ENCODE measurements at places on chromosomes 3 and 15.

GRCh38 chr3:129605203-129605921 lies 1.1 kb downstream of the PLXND1 start:
- DNase-seq, result peak; percentile 53

- DNase-seq, result no peak
Measured at GRCh38 chr3:122263058-122263457, 62.0 kb upstream of the CSTA start.

DNA sequence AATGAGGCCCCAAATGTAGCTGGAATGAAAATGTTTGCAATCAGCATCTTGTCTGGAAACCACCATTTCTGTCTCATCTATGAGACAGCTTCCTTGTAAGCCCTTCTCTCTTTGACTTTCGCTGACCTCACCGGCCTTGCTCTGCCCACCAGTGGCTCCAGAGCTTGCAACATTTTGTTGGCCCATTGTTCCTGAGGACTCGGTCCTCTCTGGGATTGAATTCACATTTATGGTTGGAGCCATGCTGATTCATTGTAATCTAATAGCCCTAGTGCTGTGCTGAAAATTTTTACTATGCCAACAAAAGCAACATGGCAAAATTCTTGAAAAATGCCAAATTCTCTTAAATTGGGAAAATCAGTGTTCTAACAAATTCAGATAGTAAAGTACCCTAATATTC lies 37.2 kb downstream of the ABHD5 start:
- no peak for DNase-seq

GRCh38 chr3:51373658-51374421 lies 11.3 kb upstream of the MANF start:
- no peak for DNase-seq

DNA sequence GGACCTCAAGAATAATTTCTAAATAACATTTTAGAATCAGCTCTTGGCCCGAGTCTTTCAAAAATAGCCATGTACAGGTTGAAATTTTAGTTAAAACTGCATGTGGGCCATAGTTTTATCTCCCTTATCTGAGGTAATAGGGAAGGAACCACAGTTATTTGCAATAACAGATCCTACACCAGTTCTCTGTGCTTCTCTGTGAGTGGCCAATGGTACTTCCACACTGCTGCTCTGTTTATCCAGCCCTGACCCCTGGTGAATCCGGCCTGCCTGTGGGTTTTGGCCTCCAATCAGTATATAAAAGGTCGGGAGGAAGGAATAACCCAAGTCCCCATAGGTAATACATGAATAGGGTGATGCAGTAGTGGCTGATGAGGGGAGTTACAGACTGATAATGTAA lies 48.0 kb upstream of the TNIK start:
- no peak for DNase-seq

DNA sequence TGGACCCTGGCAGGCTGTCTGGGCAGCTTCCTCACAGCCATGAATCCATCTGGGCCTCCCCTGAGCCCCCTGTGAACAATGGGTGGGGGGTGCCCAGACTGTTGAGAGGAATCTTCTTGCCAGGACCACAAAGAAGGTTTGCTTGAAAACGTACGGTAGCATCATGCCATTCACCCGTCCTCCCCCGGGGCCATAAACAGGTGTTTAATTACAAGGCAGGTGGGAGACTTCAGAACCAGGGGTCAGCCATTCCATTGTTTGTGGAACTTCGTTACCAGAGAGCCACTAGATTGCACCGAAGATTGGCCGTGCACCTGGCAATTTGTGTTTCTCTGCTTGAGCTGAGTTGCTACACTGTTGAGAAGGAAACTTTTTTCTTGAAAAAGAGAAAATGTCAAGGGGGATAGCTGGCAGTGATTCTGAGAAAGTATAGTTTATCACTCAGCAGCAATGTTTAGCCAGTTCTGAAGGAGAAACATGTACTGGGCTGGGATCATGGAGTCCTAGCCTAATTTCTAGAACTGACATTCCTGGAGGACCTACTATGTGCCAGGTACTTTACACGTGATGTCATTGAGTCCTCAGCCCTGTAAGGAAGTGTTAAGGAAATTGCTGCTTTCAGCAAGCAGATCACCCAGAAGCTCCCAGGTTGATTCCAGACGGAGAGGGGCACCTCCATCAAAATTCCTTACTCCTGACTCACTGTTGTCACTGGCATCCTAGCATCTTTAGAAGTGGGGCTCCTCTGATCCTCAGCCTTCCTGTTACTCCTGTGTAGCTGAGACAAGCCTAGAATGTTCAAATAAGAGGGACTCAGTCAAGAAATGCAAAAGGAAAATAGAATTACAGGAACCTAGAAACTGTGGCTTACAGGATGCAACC lies 103.8 kb upstream of the UBE2E1 start:
- no peak for DNase-seq

GRCh38 chr3:70308760-70309159 lies 3.7 kb downstream of the MDFIC2 start:
- peak; percentile 1 for DNase-seq

DNA sequence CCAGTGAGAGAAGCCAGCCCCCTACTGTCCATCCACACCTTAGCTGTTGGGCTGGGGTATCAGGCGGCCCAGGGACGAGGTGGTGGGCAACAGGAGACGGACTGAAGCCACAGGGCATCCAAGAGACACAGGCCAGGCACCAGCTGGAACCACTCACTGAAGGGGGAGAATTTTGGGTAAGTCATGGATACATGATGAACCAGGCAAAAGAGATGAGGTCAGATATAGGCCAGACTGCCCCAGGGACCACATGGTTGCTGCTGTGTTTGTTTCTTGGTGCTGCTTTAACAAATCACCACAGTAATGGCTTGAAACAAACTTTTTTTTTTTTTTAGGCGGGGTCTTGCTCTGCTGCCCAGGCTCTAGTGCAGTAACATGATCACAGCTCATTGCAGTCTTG lies 66.4 kb downstream of the SEMA5B start:
- DNase-seq, result no peak

DNA sequence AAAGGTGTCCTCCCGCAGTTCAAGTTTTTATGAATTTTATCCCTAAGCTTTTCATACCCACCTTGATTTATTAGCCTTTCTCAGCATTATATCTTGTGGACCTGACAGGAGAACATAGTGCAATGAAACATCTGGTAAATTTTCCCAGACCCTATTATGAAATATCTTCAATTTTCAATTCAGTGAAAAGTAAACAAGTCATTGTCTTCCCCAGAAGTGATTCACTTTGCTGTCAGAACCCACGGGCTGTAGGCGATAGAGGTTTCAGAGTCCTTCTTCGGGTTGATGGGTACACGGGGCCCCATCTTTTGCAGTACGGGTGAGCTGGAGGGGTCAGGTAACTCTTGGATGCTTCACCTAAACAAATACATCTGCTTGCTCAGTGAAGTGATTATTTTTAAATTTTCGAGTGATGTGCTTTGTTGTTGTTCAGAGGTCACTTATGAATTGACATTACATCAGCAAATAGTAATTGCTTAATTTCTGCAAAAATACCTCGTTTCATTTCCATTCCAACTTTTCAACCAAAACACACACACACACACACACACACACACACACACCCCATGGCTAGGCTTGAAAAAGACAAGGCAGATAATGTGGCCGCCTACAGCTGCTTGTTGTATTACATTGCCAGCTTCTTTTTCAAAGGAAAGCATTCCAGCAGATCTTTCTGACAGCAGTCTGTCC lies 102.9 kb downstream of the SEMA6D start:
- peak; percentile 29 for DNase-seq

DNA sequence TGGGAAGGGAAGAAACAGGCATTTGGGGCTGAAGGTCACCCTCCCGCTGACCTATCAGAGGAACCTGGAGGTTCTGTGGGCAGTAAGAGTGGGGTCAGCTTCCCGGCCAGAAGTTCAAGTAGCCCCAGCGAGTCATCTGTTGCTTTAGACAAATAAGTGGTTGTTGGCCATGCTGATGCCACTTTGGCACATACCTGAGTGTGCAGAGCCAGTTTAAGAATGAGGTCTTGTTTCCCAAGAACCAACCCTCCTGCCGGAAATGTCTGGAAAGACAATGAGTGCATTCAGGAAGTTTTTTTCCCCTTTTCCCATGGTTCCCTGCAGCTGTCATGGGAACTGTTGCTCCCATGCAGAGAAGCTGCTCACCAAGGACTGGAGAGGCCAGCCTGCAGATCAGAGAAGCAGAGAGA lies 166.7 kb downstream of the ZNF621 start:
- DNase-seq, result no peak

DNA sequence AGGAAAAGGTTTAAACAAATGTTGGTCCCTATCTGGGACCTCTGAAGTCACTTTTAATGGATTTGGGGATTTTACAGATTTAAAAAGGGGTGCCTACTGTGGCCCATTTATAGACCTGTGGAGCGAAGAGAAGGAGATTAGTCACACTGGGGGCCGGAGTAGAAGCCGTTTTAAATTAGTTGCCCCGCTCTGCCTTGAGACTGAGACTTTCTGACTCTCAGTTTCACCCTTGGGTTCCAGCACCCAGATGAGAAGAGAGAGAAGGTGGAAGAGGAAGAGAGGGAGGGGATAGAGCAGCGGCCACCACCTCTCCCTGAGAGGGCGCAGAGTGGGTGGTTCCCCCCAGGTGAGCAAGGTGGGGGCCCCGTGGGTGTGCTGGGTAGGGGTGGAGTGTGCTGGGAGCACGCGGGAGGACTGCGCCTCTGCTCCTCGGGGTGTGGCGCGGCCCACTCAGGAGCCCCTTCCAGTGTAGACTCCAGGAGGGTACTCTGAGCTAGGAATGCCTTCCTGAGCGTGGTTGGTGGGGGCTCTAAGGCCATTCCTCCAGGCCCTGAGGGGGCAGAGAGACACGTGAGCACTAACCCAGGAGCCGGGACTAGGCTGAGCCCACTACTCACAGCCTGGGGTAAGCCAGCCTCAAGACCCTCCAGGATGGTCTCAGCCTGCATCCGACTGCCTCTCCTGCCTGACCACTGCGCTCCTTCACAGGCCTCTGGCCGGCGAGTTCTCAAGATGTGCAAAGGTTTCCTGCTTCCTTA lies 32.6 kb upstream of the RAB6B start:
- DNase-seq, result no peak

GRCh38 chr15:38147246-38147645 lies 105.4 kb upstream of the SPRED1 start:
- DNase-seq, result no peak

DNA sequence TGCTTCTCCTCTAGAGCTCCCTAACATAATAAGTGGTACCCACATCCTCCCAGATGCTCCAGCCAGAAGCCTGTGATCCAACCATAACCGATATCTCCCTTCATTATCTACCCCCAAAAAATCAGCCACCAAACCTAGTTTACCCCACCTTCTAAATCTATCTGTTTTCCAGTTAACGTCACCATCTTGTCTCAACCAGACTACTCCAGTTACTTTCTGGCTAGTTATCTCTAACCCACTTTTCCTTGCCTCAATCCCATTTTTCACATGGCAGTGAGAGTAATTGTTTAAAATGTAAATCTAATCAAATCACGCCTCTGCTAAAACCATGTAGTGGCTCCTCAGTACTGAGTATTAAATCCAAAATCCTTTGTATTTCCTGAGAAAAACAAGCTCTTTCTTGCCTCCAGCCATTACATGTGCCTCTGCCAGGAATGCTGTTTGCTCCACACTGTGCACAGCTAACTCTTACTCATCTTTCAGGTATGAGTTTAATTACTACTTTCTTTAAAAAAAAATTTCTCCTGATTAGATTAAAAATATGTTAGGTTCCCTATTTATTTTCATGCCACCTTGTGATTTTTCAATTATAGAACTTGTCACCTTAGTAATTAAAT lies 15.4 kb downstream of the CCDC54 start:
- DNase-seq, result no peak

- no peak for DNase-seq
Measured at GRCh38 chr15:75545064-75545463, 34.1 kb downstream of the PTPN9 start.

- no peak for DNase-seq
Measured at GRCh38 chr3:138812806-138813205, 21.9 kb downstream of the PIK3CB start.

DNA sequence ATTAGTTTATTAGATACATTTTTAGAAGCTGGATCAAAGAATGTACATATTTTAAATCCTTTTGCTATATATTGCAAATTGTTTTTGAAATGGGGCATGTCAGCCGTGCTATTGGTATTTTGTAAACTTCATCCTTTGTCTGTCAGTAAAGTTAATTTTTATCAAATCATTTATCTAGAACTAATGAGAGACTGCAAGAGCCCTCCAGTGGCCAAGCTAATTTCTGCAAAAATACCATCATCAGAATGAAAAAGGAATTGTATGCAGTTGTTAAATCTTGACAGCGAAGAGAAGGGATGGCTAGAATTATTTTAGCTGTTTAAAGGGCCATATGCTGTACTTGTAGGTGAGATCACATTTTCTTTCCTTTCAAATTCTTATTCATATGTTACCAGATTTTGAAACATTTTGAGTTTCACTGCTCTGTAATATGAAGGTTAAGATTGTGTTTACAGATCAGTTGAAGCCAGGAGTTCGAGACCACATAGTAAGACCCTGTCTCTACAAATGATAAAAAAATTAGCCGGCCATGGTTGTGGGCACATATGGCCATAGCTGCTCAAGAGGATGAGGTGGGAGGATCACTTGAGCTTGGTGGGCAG lies 8.1 kb upstream of the CLDN11 start:
- no peak for DNase-seq

DNA sequence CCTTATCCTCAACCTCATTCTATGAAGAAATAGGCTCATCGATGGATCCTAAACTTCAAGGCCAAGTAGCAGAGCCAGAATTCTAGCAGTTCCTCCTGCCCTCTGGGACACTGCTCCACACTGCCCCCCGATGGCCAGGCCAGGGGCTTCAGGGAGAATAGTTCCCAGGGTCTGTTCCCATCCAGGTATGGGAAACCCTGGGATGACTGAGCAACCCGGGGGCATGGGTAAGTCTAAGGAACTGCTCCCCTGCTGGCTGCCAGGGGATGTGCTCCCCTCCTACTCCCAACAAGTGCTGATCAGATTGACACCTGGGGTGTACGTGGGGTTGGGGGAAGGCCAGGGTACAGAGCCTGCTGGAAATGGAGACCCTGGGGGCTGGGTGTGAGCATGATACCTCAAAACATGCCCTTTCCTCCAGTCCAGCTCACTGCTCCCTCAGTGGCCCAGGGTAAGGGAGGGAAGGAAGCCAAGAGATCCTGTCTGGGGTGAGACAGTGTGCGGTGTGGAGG lies 7.6 kb downstream of the ULK3 start:
- no peak for DNase-seq

GRCh38 chr15:100714749-100715342 lies 112.5 kb downstream of the ASB7 start:
- no peak for DNase-seq

GRCh38 chr3:119221779-119222320 lies 18.8 kb downstream of the B4GALT4 start:
- DNase-seq, result no peak

DNA sequence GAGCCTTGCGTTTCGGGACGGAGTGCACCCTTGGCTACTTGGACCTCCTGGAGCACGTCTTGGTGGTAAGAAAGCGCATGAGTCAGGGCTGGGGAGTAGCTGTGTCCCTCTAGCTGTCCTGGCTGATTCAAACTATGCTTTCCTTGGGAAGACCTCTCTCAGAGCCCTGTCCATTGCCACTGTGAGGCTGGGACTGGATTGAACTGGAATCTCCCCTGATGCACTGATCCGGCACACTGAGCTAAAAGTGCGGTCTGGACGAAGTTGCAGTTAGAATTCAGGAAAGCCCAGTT lies 232.6 kb upstream of the TPM1 start:
- DNase-seq, result no peak

- DNase-seq, result no peak
Measured at GRCh38 chr3:149209431-149209830, 12.2 kb downstream of the CP start.
